ENCODE measurements at places on chromosomes 5 and 9.

GRCh38 chr9:137307255-137308056 is 5.4 kb upstream of the NRARP start:
- no peaks in the 10 kb centered on the region for H3K36me3 ChIP-seq
- peak; percentile 91 for DNase-seq
- no peak overlapping the region for H3K27ac ChIP-seq
- no peaks in the 10 kb centered on the region for H3K4me1 ChIP-seq

DNA sequence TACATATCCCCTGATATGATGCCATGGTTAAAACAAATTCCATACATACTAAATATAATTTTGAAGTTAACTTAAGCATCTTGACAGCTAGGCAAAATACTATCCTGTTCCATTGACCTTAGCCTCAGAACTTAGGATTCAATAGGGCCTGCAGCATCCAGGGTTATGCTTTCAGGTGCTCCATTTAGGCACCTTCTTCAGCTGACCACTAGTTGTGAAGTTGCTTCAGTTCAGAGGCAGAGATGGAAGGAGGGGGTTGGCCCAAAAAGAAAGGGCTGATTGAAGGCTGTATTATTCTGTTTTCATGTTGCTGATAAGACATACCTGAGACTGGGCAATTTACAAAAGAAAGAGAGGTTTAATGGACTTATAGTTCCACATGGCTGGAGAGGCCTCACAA is 7.0 kb upstream of the NREP start:
- H3K27ac ChIP-seq: no peak overlapping the region
- H3K36me3 ChIP-seq: no peaks in the 10 kb centered on the region
- peaks cover 9% of the 10 kb centered on the region for H3K4me1 ChIP-seq

DNA sequence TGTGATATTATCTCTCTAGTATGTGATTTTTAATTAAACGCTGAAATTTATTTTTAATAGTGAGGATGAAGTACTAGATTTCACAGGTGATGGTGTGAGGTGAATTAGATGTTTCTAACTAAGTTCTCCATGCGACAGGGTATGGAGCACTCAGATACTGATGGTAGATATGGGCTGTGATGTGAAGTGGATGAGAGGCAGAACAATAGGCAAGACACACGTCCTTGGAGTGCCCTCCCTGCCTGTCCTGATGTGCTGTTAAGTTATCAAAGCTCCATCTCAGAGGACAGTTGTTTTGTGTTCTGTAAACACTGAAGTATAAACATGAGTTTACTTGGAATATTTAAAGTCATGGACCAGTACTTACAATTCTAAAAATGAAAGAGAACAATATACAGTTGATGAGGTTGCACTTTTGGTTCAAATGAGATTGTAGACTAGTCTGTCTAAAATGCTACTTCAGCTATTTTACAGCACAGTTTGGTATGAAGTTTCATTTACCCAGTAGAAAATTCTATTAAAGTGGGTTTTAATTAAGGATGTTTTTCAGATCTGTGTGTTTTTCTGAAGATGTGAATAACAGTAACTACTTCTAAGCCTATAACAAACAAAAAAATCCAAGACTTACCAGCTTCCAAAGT is 64.2 kb downstream of the C7 start:
- H3K4me3 ChIP-seq: no peak overlapping the region
- DNase-seq: no peak
- H3K27me3 ChIP-seq: no peaks in the 10 kb centered on the region
- H3K4me1 ChIP-seq: no peaks in the 10 kb centered on the region

- H3K27ac ChIP-seq: peak overlapping the region; percentile 51
- peak overlapping the region; percentile 86 for H3K4me3 ChIP-seq
- no peaks in the 10 kb centered on the region for H3K4me1 ChIP-seq
- peaks cover 29% of the 10 kb centered on the region for H3K27me3 ChIP-seq
- DNase-seq: peak; percentile 80
- H3K36me3 ChIP-seq: no peaks in the 10 kb centered on the region
Observed at GRCh38 chr9:101485924-101486692, 47.5 kb upstream of the RNF20 start.

DNA sequence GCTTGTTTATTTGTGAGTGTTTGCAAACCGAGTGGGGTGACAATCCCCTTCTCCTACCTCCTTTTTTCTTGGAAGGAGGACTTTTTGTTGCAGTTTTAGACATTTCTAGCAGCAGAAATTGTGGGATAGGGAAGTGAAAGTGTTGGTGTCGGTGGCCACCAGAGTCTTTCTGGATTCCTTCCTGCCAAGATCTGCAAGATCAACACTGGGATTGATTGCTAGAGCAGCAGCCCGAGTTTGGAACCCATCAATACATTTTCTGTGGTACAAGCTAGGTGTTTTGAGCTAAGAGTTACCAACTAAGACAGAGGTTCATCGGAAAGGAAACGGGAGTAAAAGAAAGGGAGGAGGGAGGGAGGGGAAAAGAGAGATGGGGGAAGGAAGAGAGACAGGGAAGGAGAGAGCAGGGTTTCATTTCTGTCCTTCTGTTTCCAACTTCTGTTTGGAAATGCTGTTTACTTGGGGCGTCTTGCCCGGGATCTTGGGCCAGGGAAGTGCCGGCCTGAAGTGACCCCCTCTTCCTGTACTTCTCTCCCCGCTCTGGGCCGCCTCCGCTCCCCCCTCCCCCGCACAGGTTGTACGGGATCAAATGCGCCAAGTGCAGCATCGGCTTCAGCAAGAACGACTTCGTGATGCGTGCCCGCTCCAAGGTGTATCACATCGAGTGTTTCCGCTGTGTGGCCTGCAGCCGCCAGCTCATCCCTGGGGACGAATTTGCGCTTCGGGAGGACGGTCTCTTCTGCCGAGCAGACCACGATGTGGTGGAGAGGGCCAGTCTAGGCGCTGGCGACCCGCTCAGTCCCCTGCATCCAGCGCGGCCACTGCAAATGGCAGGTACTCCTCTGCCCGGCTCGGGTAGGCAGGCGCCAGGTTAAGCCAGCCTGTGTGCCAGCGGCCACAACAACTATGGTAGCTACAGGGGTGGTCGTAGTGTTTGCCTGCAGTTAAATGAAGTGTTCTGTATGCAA is 4.0 kb downstream of the ISL1 start:
- peaks cover 93% of the 10 kb centered on the region for H3K27me3 ChIP-seq
- H3K27ac ChIP-seq: no peak overlapping the region
- peak overlapping the region; percentile 71 for H3K4me3 ChIP-seq
- DNase-seq: peak; percentile 79
- H3K4me1 ChIP-seq: peaks cover 25% of the 10 kb centered on the region

GRCh38 chr9:8816361-8816760 is 1016.8 kb upstream of the DMAC1 start:
- H3K4me1 ChIP-seq: peaks cover 4% of the 10 kb centered on the region
- H3K4me3 ChIP-seq: no peak overlapping the region
- no peaks in the 10 kb centered on the region for H3K27me3 ChIP-seq

DNA sequence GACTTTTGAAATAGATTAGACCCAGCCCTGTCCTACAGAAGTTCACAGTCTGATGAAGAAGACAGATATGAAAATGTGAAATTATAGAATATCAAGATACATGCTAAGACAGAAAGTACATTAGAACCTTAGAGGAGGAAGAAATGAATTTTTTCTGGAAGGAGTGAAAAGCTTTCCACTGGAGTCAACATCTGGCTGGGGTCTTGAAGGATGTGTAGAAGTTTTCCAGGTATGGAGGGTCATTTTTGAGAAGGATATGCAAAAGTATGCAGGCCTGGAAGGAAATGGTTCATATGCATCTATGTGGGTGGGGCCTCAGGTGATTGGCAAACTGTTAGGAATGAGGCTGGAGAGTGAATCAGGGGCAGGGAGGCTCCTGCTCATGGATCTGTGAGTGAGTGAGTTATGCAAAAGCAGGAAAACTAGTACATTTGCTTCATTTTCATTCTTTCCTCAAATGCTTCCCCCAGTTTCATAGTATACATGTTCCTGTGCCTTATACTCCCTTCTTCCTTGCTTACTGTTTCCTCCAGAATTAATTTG is 142.3 kb downstream of the GRIA1 start:
- no peak overlapping the region for H3K27ac ChIP-seq
- DNase-seq: no peak
- H3K36me3 ChIP-seq: no peaks in the 10 kb centered on the region
- H3K4me1 ChIP-seq: peaks cover 4% of the 10 kb centered on the region

DNA sequence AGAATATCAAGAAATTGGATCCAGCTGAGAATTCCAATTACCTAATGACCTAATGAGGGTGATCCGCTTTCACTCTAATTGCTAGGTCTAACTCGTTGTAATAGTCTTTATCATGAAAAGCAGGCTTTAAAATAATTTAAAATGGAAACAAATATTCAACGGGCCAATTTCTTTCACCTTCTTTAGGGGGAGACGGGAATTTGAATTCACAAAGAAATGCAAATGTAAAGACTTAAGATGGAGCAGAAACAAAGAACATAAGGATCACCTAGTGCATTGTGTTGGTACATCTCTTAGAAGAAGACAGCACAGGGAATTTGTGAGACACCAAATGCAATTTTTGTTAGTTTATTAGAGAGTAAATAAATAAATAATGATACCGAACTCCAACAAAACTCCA is 1.5 kb upstream of the KCNN2 start:
- DNase-seq: no peak
- H3K4me3 ChIP-seq: peak overlapping the region; percentile 79
- H3K4me1 ChIP-seq: peaks cover 5% of the 10 kb centered on the region
- H3K27ac ChIP-seq: no peak overlapping the region

DNA sequence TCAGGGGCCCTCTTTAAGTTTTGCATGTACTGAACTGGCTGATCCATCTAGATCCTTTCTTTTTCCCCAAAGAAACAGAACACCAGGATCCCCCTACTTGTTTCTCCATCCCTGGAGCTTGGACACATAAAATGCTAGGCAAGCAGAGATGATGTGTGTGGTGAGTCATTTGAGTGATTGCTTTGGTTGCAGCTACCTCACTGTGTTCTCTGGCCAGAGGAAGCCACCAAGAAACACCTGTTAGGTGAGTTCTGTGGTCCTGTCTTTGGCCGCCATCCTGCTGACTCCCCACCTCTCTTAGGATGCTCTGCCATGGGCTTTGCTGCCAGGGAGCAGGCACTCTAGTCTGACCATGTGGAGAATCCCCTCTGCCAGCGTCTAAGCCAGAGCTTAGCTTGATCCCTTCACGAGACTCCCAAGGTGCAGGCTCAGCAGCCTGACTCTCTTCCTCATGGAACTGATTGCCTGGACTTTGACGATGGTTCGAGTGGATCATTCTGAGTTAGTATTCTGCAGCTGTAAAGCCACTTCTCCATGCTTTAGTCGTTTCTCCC is 27.3 kb upstream of the DENND1A start:
- H3K27me3 ChIP-seq: no peaks in the 10 kb centered on the region
- DNase-seq: no peak
- no peaks in the 10 kb centered on the region for H3K4me1 ChIP-seq
- H3K27ac ChIP-seq: no peak overlapping the region
- no peak overlapping the region for H3K4me3 ChIP-seq
- no peaks in the 10 kb centered on the region for H3K36me3 ChIP-seq

All from endodermal cell (in vitro differentiated cells).